ENCODE measurements at places on chromosomes 5 and 9.
A peak's percentile ranks its signal among the peaks of the same experiment; 100 is the strongest.

GRCh38 chr5:135304352-135305221 is 94.4 kb downstream of the MACROH2A1 start:
- H3K36me3 ChIP-seq: no peaks in the 10 kb centered on the region
- H3K27ac ChIP-seq: no peak overlapping the region
- H3K4me1 ChIP-seq: no peaks in the 10 kb centered on the region
- no peaks in the 10 kb centered on the region for H3K27me3 ChIP-seq

DNA sequence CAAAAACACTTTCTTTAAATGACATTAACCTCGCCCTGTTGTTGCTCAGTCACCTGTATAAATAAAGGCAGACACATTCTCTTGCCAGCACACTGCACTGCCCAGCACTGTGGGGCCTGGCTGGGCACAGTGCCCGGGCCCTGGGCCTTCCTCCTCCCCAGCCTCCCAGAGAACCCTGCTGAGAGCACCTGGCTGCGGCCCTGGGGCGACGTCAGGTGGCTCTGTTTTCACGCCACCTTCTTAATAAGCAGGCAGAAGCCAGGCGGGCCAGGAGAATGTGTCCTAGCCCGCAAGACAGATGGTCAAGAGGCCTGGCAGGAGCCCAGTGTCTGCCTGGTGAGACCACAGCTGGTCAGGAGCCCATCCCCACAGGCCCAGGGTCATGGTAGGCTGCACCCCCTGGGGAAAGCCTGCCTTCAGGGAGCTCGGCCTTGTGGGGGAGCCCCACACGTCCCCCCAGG is 8.2 kb upstream of the AGPAT2 start:
- no peaks in the 10 kb centered on the region for H3K36me3 ChIP-seq
- no peak overlapping the region for H3K4me3 ChIP-seq
- H3K4me1 ChIP-seq: peaks cover 16% of the 10 kb centered on the region
- H3K27ac ChIP-seq: no peak overlapping the region
- H3K27me3 ChIP-seq: no peaks in the 10 kb centered on the region
- DNase-seq: no peak

DNA sequence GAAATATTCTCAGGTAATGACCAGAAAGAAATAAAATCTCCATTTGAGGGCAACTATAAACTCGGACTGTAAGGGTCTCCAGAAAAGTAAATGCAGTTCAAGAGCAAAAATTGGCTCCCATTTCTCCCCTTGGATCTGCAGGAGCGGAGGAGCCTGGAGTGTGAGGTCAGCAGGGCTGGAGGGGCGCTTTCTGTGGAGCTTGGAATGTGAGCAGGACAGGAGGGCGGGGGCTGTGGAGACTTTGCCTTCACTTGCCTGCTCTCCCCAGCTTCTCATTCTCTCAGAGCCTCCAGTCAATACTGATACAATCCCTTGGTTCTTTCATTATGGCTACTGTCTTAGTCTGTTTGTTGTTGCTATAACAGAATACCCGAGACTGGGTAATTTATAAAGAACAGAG is 162.8 kb upstream of the ANKH start:
- H3K4me1 ChIP-seq: no peaks in the 10 kb centered on the region
- no peaks in the 10 kb centered on the region for H3K36me3 ChIP-seq

- peaks cover 87% of the 10 kb centered on the region for H3K4me1 ChIP-seq
- no peak for DNase-seq
- H3K4me3 ChIP-seq: no peak overlapping the region
- H3K27ac ChIP-seq: no peak overlapping the region
- H3K27me3 ChIP-seq: no peaks in the 10 kb centered on the region
These were observed 17.4 kb downstream of the MARCHF6 start for GRCh38 chr5:10370931-10371330.

- no peak overlapping the region for H3K27ac ChIP-seq
- no peaks in the 10 kb centered on the region for H3K36me3 ChIP-seq
- DNase-seq: peak; percentile 58
- no peaks in the 10 kb centered on the region for H3K27me3 ChIP-seq
These were observed 210.8 kb downstream of the TSSK1B start for GRCh38 chr5:113223831-113224604.

DNA sequence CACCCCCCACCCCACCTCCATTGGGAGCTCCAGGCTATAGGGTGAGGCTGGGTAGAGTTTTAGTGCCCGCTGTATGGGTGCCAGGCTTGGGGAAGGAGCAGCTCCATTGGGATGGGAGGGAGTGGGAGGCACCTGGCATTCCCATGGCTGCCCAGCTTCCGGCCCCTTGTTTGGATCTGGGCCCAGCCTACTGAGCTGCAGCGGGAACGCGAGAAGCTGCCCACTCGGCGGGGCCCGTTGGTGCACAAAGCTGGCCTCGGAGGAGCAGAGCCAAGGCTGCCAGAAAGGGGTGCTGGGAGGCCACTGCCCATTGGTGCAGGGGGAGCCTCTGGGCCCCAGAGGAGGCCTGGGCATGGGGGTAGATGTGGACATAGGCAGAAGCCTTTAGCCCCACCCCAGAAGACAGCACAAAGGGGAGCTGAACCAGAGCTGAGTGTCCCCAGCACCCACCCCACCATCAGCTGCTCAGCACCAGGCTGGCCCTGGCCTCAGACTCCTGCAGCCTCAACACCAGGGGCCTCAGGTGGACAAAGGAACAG is 4.4 kb downstream of the LCN9 start:
- no peaks in the 10 kb centered on the region for H3K36me3 ChIP-seq
- H3K4me1 ChIP-seq: no peaks in the 10 kb centered on the region
- no peaks in the 10 kb centered on the region for H3K27me3 ChIP-seq
- H3K4me3 ChIP-seq: no peak overlapping the region
- no peak overlapping the region for H3K27ac ChIP-seq

DNA sequence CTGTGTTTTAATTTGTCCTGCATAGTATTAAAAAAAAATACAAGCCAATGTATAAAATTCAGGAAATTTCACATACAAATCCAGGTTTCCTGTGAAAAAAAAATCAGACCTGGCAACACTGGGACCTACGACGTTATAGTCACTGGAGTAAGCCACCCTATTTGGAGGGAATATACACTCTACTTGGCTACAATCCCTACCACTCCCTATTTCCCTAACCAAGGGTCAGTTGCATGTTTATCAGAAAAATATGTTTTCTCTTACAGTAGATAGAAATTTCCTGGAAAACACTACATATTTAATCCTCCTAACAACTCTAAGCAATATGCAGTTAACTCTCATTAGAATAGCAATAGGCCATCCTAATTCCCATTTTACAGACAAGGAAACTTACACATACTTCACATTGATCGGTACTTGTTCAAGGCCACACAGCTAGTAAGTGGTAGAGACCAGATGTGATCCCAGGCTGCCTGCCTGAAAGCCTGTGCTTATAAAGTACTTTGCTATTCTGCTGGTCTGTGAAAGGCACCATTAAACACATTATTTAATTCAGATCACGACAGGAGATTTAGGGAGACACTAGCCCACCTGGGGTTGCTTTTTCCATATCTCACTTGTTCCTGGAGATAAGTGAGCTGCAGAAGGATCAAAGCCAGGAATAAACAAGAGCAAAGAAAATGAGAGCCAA is 70.8 kb downstream of the MFAP3 start:
- H3K36me3 ChIP-seq: no peaks in the 10 kb centered on the region
- H3K27me3 ChIP-seq: no peaks in the 10 kb centered on the region
- peak; percentile 22 for DNase-seq
- no peak overlapping the region for H3K27ac ChIP-seq
- H3K4me3 ChIP-seq: no peak overlapping the region
- no peaks in the 10 kb centered on the region for H3K4me1 ChIP-seq

- no peak overlapping the region for H3K27ac ChIP-seq
- no peak for DNase-seq
- H3K36me3 ChIP-seq: no peaks in the 10 kb centered on the region
- no peak overlapping the region for H3K4me3 ChIP-seq
- H3K4me1 ChIP-seq: peaks cover 12% of the 10 kb centered on the region
These were observed 135.0 kb upstream of the CCDC152 start for GRCh38 chr5:42621662-42622061.

GRCh38 chr9:70581214-70581954 is 166.9 kb upstream of the KLF9 start:
- H3K36me3 ChIP-seq: no peaks in the 10 kb centered on the region
- H3K27ac ChIP-seq: no peak overlapping the region
- DNase-seq: peak; percentile 69
- peaks cover 16% of the 10 kb centered on the region for H3K4me1 ChIP-seq
- no peak overlapping the region for H3K4me3 ChIP-seq

DNA sequence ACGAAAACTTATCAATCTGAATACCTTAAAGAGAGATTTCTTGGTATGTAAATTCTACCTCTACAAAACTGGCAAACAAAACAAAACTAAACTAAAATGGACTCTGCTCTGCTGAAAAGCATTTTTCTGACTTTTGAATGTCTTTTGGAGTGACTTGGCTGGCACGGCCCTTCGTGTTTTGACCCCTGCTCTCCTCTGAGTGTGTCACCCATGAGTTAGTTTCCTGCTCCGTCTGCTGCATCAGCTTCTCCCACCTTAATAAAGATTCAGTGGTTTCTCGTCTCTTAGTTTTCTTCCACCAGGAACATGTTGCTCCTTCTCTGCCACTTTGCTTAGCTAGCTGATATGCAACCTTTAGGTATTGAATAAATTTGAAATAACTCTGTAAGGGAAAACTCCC is 1084.0 kb upstream of the CDH18 start:
- H3K4me3 ChIP-seq: no peak overlapping the region
- no peak overlapping the region for H3K27ac ChIP-seq
- H3K27me3 ChIP-seq: no peaks in the 10 kb centered on the region
- DNase-seq: no peak

DNA sequence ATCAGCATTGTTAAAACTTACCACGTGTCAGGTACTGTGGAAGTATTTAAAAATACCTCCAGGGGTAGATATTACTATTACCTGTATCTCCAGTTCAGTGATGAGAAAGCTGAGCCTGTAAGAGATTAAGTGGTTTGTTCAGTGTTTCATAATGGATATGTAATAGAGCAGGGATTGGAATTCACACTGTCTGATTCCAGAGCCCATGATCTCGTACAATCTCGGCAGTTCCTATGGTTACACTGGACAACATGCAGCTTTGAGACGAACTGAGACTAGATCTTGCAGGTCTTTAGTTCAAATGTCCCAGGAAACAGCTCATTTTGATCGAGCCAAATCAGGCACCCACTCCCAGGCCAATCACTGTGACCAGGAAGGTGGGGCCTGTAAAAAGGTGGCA is 8.8 kb upstream of the RASGRF2 start:
- no peak overlapping the region for H3K4me3 ChIP-seq
- no peaks in the 10 kb centered on the region for H3K36me3 ChIP-seq
- no peak overlapping the region for H3K27ac ChIP-seq
- no peak for DNase-seq
- no peaks in the 10 kb centered on the region for H3K4me1 ChIP-seq

GRCh38 chr9:128798896-128799295 is 11.8 kb downstream of the TBC1D13 start:
- no peaks in the 10 kb centered on the region for H3K4me1 ChIP-seq
- no peak overlapping the region for H3K27ac ChIP-seq
- H3K27me3 ChIP-seq: no peaks in the 10 kb centered on the region
- H3K36me3 ChIP-seq: no peaks in the 10 kb centered on the region
- H3K4me3 ChIP-seq: no peak overlapping the region

DNA sequence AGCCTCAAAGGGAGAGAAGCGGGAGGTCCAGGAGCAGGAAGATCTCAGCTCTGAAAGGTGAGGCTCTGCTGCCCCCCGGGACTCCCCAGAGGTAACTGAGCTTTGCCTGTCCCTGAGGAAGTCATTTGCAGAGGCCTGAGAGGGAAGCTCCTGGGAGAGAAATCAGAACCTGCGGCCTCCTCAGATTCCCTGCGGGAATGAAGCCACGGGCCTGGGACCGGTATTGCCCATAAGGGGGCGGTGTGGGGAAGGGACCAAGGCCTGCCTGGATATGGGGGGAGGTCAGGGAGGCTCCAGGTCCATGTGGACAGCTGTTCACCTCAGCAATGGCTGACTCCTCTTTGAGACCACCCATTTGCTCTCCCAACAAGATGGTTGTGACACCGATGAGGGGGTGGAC is 1.3 kb downstream of the SPATA31E1 start:
- no peak for DNase-seq
- H3K4me1 ChIP-seq: no peaks in the 10 kb centered on the region
- no peaks in the 10 kb centered on the region for H3K27me3 ChIP-seq

- no peaks in the 10 kb centered on the region for H3K36me3 ChIP-seq
- H3K4me3 ChIP-seq: no peak overlapping the region
- no peaks in the 10 kb centered on the region for H3K27me3 ChIP-seq
- DNase-seq: no peak
- peaks cover 20% of the 10 kb centered on the region for H3K4me1 ChIP-seq
These were observed 158.6 kb downstream of the GLIS3 start for GRCh38 chr9:4141296-4141695.

DNA sequence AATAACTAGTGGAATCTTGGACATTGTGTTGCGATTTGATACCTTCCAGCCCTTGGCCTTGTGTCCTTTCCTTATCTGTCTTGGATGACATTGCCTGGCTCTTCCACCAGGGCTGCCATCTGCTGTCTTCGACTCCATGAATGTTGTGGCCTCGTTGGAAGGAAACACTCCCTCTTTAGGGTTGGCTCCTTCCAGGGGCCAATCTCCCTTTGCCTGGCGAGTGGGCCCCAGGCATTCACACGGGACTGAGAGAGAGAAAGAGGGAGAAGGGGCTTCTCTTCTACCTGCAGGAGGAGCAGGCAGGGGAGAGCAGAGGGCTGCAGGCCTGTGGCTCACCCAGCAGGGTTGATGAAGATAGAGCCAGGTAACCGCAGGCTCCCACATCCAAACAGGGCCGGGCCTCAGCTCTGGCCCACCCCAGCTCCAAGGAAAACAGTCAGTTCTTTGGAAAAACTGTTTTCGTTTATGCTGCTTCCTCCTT is 31.3 kb downstream of the FGF1 start:
- H3K27me3 ChIP-seq: no peaks in the 10 kb centered on the region
- peaks cover 5% of the 10 kb centered on the region for H3K4me1 ChIP-seq
- H3K36me3 ChIP-seq: no peaks in the 10 kb centered on the region
- H3K27ac ChIP-seq: no peak overlapping the region
- H3K4me3 ChIP-seq: no peak overlapping the region

DNA sequence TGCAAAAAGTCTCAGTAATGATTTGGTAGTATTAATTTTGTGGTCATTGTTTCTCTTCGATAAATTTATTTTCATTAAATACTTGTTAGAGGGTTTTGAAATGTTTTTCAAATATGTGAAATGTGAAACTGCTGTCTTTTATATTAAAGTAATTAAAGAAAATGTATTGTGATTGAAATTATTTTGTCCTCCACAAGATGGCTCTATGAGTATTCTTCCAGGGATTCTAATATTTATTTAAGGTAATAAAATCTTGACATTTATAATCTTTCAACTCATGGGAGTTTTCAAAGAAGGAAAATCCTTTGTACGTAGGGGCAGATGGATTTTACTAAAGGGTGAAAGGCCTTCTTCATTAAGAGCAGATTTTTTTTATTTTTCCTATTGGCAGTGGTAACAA is 19.3 kb downstream of the ISOC1 start:
- H3K27ac ChIP-seq: no peak overlapping the region
- no peaks in the 10 kb centered on the region for H3K27me3 ChIP-seq
- no peak for DNase-seq
- H3K4me1 ChIP-seq: peaks cover 14% of the 10 kb centered on the region

- H3K4me1 ChIP-seq: peaks cover 7% of the 10 kb centered on the region
- no peaks in the 10 kb centered on the region for H3K27me3 ChIP-seq
These were observed 42.9 kb upstream of the AFAP1L1 start for GRCh38 chr5:149228618-149229297.

GRCh38 chr9:122121391-122121790 is 28.3 kb upstream of the TTLL11 start:
- no peaks in the 10 kb centered on the region for H3K36me3 ChIP-seq
- H3K4me3 ChIP-seq: no peak overlapping the region
- no peak overlapping the region for H3K27ac ChIP-seq
- H3K4me1 ChIP-seq: peaks cover 8% of the 10 kb centered on the region
- no peak for DNase-seq
- peaks cover 4% of the 10 kb centered on the region for H3K27me3 ChIP-seq

GRCh38 chr9:89993678-89994630 is 389.1 kb downstream of the GADD45G start:
- H3K4me1 ChIP-seq: peaks cover 18% of the 10 kb centered on the region
- no peak overlapping the region for H3K4me3 ChIP-seq
- no peak overlapping the region for H3K27ac ChIP-seq
- no peaks in the 10 kb centered on the region for H3K27me3 ChIP-seq
